ENCODE measurements at places on chromosomes 12 and 14.

DNA sequence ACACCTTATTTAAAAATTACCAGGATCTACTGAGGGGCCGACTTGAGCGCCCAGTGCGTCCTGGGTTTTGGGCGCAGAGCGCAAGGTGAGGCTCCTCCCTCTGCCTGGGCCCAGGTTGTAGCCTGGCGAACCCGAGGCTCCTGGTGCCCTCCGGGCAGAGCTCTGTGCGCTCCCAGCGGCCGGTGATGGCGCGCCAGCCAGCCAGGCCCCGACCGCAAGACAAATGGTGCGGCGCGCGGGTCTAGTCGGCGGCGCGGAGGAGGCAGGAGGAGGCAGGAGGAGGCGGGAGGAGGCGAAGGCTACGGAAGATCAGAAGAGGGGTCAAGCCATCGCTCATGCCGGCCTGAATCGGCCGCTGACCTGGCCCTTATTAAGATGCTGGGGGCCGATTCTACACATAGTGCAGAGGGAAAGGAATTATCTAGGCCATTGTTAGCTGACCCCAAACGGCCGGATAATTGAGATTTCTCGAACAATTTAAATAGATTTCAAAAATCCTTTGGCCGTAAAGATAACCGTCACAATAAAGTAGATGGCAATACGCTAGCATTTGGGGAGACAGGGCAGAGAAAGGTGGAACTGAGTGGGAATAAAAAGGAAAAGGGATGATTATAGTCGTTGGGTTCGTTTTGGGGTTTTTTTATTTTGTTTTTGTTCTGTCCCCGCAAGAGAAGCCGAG is 2.8 kb downstream of the TBX5 start:
- DNase-seq = no peak

GRCh38 chr14:52776816-52777215 is 14.6 kb downstream of the GNPNAT1 start:
- no peak for DNase-seq

- no peak for DNase-seq
Measured at GRCh38 chr12:121651320-121651719, 18.1 kb downstream of the MORN3 start.

DNA sequence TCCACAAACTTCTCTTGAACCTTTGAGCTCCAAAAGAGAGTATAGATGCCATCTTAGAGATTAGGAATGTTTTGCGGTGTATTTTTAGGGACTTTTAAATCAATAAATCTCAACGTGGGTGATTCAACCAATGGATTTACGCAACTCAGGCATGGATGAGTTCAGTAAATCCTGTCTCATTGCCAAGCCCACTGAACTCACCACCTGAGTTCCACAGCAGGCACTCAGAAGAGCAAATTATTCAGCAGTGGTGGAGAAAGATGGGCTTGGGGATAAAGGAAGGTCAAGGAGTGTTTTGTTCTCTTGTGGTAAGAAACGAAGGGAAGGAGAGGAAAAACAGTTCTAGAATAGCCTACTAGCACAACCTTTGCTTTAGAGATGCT is 68.7 kb upstream of the HMGA2 start:
- DNase-seq = no peak

DNA sequence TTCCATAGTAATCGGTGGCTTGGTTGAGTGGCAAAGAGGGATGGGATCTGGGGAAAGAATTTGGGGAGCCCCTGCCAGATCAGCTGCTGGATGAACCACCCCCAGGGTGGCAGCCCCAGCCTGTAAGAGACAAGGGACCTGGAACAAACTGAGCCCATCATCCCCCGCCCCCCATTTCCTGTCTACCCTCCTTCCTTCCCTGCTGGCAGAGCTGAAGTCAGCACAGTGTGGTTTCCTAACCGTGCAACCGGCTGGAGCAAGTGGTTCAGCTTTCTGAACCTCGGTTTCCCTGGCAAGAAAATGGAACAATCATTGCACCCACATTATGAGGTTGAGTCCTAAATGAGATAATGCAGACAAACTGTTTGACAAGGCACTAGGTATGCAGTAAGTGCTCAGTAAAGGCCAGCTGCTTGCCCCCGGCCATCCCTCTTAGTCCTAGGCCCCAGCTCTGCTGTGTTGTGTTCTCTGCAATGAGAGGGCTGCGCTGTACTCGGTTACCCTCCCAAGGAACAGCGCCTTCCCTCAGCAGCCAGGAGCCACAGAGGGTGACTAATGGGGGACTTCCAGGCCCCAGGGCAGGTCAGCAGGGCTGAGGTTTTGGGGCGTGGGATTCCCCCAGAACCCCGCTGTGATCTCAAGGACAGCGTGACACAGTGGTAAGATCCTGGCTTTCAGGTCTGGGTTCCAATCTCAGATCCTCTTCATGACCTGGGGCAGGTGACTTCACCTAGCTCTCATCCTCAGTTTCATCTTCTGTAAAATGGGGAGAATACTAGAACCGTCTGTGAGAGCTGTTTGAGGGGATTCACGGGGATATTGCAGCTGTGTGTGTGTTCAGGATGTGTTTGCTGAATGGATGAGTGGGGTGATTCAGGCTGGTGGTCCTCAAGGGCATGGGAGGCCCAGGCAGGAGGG is 16.5 kb downstream of the SELPLG start:
- DNase-seq = peak; percentile 51

- no peak for DNase-seq
Measured at GRCh38 chr12:108814462-108815211, 42.7 kb downstream of the SSH1 start.

DNA sequence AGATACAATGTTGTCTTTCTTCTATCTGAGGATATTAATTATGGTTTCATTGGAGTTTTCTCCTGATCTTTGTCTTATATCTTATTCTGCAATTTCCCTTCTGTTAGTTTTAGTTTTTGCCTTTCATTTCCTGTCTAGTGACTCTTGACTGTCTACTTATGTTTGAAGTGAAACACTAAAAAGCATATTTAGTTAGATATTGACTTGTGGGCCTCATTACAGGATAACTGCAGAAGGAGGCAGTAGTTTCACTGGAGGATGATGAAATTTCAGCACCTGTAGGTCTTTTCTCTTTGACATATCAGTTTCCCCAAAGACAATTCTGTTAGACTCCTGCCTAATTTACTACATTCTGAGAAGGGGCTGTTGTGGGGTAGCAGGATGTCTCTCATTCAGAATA is 97.5 kb upstream of the NEDD1 start:
- no peak for DNase-seq

- no peak for DNase-seq
Measured at GRCh38 chr12:46443594-46444263, 71.2 kb upstream of the SLC38A2 start.

- DNase-seq = no peak
Measured at GRCh38 chr14:64683264-64683663, 21.0 kb upstream of the PLEKHG3 start.

DNA sequence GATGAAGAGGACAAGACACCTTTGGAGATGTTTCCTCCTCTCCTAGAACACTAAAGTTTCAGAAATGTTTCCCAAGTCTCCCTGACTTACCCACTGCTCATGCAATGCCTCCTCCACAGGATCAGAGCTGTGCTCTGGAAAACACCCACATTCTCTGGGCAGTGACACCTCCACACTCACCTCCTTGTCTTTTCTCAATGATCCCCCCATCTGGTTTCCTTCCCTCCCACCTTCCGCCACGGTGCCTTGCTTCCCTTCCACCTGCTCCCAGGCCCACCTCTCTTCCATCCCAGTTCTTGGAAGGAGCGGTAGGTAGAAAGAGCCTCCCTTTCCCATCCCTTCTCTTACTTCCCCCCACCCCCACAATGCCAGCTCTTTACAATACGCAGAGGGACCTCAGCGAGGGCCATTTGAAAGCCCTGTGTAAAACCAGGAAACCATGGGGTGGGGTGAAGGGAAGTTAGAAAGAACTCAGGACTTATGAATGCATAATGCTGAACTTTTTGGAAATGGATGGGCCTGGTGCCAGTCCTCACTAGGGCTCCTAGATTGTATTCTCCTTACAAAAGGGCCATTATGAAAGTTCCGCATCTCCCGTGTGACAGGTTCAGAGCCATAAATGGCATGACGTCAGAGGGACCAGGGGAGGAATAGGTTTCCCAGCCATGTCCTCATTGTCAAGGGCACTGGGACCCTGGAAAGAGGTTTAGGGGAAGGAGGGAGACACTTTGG is 12.8 kb downstream of the FBLN5 start:
- no peak for DNase-seq

DNA sequence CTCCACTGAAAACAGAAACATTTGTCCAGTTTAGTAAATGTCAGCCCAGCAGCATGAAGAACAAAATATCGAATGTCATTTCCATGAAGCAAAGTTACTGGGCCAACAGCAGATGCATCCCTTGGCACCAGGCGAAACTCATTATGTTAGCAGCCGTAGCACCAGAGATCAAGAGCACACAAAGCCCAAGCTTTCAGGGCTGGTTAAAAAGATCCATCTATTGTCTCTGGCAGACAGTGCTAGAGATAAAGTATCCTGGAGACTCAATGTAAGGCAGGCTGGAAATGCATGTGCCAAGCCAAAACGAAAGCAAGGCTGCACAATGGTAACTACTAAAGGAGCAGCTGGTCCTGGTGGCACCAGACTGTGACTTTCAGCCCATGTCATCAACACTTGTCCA is 120.3 kb upstream of the PLEKHG7 start:
- DNase-seq = no peak

DNA sequence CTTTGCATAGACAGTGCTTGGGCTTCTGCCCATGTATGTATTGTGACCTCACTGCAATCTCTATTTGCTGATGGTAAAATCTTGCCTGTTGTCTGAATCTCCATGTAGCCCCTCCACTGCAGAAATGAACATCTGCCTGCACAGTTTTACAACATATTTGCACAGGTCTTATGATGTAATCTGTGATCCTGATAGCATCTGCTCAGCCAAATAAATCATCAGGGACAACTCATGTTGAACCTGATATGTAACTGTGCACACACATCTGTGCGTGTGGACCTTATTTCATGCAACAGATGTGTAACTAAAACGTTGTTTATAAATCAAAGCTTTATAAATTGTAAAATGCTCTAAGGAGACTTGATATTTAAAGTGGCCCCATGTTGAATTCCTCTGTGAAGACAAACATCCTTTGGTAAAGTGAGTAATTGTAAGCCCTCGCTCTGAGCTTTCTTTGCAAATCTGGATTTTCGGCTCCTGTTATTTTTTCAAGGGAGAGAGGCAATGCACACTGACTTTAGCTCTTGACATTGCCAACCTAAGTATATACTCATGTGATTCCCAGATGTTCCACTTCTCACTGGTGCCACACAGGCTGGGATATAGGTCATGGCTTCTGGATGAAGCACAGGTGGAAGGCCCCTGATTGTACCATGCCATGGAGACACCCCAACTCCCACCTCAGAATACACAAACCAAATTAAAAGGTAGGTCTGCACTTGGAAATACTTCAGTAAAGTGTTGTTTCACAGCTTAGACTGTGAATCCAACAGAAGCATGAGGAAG is 371.3 kb downstream of the GRIN2B start:
- DNase-seq = no peak

- no peak for DNase-seq
Measured at GRCh38 chr12:104520242-104520900, 63.6 kb downstream of the CHST11 start.

GRCh38 chr14:56703947-56704346 is 106.3 kb downstream of the OTX2 start:
- no peak for DNase-seq

- no peak for DNase-seq
Measured at GRCh38 chr14:38090506-38090905, 117.2 kb upstream of the SSTR1 start.

- DNase-seq = no peak
Measured at GRCh38 chr14:63604626-63605025, 37.0 kb downstream of the WDR89 start.

- DNase-seq = peak; percentile 18
Measured at GRCh38 chr12:546920-547845, 87.4 kb downstream of the B4GALNT3 start.

GRCh38 chr14:51370758-51371386 is 130.8 kb downstream of the TMX1 start:
- no peak for DNase-seq

GRCh38 chr12:28780096-28780495 is 369.0 kb upstream of the FAR2 start:
- no peak for DNase-seq

DNA sequence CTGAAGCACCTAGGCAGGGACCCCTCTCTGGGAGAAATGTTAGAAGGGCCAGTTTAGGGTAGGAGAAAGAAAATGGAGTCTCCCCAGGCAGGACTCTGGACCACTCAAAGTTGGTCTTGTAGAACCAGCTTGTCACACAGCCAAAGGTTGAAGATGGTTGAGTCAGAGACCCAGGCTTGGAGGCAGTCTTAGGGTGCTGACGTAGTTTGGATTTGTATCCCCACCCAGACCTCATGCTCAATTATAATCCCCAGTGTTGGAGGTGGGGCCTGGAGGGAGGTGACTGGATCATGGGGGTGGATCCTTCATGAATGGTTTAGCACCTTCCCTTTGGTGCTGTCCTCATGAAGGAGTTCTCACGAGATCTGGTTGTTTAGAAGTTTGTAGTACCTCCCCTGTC is 121.2 kb downstream of the CRACR2A start:
- DNase-seq = no peak

DNA sequence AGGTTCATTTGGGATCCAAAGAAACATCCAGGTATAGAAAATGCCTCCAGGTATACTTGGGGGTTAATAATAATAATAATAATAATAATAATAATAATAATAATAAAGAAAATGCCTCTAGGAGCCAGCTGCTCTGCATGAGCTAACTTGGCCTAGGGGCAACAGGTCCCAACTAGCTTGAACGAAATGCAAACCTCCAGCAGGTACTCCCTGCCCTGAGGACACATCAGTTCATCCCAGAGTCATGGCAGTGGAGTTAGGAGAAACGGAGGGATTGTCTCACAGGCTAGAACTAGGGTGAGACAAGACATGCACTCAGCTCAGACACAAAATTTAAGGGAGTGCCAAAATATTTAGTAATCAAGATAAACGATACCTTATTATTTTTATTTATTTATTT is 12.5 kb upstream of the TMEM229B start:
- no peak for DNase-seq

DNA sequence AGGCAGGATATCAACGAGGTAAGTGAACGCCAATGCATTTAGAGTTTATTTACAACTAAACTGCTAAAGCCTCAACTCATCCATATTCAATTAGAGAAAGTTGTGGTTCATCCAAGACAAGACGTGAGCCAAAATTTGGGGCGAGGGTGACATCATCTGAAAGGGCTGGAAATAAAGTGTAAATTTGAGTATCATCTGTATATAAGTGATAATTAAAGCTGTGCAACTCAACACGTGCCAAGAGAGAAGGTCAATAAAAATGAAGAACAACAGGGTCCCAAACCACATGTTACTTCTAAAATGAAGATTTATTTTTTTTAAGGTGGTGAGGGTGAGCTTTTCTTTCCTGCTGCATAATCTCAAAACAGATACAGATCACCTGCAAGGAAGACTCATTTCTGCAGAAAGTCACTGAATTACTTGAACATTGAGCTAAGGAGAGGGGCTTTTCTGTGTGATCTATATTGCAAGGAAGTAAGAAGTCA is 203.6 kb downstream of the EFCAB11 start:
- DNase-seq = no peak

Data from stimulated activated CD4-positive, alpha-beta T cell treated with anti-CD3 and anti-CD28 coated beads, TNF-alpha, amount 100 ng/mL, for 1 hour (primary cell).